ENCODE measurements at places on chromosomes 7 and 10.

DNA sequence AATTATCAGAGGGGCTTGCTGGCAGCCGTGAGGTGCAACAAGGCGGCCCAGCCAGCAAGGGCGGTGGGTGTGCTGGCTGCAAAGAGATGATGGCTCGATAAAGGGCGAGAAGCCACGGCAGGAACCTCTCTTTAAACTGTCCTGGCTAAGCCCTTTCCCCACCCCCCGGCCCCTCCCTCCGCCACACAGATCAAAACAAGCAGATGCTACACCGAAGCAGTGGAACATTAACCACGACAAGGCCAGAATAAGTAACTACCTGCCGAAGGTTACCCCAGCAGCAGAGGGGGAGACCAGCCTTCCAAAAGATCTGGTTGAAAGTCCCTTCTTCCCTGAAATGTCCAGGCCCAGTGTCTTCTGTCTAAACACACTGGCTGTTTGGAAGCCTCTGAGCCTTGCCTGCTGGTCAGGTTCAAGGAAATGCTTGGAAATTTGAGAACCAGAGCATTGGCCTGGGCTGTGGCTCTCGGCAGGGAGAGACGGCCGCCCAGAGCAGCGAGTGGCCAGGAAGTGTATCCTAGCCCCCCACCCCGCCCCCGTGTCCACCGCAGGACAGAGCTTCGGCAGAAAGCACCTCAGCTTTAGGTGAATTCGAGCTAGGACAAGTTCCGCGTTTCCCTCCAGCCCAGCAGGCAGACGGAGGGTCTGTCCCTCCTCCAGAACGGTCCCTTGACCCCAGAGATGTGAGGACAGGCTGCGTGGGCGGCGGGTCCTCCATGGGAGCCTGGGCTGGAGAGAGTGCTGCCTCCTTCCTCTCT lies 2.1 kb downstream of the FAM20C start:
- no peak for DNase-seq

DNA sequence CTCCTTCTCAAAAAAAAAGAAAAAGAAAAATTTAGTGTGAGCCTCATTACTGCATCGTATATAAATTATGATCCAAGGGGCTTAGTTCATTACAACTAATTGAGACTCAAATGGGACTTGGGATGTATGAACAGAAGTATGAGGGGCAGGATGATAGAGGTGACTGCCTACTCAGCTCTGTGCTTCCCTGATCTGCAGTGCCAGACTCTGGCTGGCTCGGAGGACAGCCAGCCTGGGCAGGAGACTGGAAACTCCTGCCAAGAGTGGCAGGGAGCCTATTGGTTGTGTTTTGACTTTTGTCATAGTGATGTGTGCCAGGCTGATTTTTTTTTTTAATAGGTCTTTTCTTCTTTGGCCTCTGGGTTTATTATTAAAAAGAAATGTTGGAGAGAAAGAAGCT lies 73.8 kb upstream of the GTF2IRD1 start:
- DNase-seq = no peak

DNA sequence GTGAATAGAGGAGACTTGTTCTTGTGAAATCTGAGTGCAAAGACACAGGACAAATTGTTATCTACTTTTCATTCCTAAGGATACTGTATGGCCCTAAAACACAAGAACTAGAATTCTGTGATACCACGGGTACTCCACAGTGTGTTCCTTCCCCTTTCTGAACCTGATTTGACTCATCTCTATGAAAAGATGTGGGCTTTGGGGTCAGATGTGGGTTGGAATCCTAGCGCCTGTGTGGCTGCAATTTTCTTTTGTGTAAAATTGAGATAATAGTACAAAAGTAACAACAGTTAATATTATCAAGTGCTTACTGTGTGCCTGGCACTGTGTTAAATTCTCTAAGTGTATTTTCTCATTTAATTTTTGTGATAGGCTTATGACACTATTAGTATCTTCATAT lies 8.1 kb downstream of the SRGN start:
- DNase-seq = no peak

- DNase-seq = no peak
Measured at GRCh38 chr10:10845826-10846503, 171.7 kb upstream of the CELF2 start.

DNA sequence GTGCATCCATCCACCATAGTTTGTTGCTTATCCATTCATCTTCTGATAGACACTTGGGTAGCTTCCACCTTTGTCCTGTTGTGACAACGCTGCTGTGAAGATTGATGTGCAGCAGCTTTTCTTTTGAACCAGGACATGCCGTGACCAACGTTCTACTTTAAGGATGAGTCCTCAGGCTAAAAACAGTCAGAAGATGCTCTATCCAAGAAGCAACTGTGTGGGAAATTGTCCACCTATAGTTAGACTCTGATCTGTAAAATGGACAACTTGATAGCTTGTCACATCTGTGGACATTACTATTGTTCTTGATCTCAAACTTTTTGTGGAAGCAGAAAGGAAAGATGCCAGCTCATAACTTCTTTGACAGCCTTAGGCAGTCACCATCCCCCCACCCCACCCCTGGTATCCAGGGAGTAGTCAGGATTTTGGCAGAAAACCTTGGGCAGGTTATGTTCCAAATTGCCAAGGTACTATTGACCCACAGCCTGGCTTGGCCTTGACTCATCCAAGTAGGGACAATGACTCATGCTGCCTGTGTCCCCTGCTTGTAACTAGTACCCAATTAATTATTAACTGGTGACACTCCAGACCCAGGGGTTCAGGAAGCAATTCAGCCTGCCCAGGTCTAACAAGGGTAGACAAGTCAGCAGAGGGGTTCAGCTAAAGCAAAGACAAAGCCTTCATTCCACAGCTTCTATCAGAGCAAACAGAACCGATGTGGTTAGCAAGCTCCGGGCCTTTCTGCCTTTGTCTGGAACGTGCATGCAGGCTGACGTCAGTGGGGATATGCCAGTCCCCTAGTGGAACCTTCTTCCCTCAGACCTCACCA lies 99.6 kb upstream of the ANLN start:
- no peak for DNase-seq

DNA sequence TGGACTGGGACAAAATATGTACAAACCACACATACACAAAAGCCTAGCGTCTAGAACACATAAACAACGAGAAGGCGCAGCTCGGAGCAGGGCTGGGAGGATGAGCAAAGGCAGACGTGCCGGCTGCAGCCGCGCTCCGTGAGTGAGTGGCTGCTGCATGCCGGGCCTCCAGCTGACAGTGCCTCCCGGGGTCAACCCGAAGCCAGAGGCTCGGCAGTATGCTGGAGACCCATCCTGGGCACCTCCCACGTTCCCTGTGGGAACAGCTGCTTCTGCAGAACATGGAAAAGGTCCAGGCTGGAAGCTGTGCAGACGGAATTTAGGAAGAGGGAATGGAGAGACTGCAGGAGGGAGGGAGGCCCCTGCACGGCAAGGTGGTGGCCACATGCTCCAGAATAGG lies 3.6 kb upstream of the GPR146 start:
- DNase-seq = no peak

- DNase-seq = no peak
Measured at GRCh38 chr10:3325954-3326750, 153.6 kb upstream of the PITRM1 start.

- DNase-seq = no peak
Measured at GRCh38 chr7:96526496-96526895, 183.2 kb downstream of the SEM1 start.

- no peak for DNase-seq
Measured at GRCh38 chr7:137371616-137372015, 28.1 kb upstream of the PTN start.

DNA sequence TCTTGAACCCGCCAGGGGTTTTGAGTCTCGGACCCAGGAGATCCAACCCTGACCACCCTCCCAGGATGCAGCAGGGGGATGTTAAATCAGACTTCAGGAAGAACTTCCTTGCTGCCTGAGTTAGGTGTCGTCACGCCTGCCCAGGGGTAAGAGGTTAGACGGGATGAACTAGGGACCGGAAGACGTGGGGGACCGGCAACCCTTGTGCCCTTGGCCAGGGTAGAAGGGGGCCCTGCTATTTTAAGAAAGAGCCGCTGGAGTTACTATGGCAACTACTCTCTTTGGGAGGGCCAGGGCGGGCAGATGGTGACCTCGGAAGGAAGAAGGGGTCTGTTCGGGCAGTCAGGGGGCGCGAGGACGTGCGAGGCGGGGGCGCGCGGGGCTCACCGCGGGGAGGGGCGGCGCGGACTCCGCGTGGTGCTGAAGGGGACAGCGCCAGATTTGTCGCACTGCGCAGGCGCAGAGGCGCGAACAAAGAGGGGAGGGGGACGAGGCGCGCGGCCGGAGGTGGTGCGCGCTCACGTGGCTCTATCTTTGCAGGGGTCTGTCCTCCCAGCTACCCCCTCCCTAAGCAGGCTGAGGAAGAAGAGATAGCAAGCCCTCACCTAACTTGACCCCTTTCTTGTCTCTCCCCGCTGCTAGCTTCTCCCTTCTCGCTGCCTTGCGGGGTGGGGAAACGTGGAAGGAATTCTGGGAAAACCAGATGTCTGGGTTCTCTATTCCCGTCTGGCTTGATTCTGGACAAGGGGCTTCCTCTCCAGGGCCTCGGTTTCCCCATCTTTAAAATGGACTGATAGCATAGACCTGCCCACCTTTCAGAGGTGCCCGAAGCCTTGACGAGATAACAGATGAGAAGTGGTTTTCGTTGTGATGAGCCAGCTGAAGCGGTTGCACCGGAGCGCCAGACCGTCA lies 940 bp upstream of the PSD start:
- DNase-seq = peak; percentile 76

GRCh38 chr10:85900061-85900460 lies 466.5 kb downstream of the GRID1 start:
- DNase-seq = no peak

- DNase-seq = no peak
Measured at GRCh38 chr10:16717622-16718395, 99.4 kb downstream of the RSU1 start.

DNA sequence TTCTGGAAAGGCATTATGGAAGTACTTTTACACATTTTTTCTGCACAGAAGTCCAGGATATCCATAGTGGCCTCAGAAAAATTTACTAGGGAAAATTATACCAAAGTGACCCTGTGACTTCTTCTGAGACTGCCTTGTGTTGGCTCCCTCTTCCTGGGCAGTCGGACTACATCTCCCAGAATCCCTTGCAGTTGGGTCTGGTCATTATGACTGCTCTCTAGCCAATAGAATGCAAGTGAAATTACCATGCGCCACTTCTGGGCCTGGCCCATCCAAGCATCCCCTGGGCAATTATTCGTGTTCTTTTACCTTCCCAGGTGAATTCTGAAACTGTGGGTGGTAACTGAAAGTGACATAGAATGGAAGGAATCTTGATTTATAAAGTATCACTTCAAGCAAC lies 430.9 kb downstream of the ACTR3B start:
- DNase-seq = peak; percentile 9

GRCh38 chr7:47941136-47941844 lies 7.0 kb downstream of the PKD1L1 start:
- DNase-seq = no peak

- DNase-seq = peak; percentile 23
Measured at GRCh38 chr7:135210888-135211178, 493 bp downstream of the WDR91 start.

DNA sequence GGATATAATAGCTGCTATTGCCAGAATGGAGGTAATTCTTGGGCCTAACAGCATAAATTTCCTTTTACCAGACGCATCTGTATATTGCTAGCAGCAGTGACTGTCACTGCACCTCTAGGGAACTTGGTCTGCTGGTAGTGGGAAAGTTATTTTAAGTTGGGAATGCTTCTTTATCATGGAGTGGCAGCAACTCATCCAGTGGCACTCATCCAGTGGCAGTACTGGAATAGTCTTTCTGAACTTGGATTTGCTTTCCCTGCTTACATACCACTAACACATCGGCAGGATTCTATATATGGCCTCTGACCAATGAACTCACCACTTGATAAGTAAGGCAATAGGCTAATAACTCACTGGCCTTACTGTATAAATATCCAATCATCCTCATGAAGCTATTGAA lies 22.0 kb upstream of the ICA1 start:
- DNase-seq = no peak

DNA sequence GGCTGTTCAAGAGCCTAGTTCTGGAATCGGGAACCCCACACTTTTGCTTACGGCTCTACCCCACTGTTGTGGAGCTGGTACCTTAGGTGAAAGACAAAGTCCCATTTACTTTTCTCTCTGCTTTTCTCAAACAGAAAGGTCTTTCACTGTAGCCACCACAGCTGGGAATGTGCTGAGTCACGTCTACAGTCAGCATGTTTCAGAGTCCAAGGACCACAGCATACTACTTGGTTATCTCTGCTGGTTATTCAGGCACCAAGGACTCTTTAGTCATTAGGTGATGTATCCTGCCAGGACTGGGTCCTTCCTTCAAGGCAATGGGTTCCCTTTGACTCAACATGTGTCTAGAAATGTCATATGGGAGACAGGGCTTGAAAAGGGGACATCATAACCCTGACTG lies 266.8 kb upstream of the STEAP1 start:
- DNase-seq = no peak

DNA sequence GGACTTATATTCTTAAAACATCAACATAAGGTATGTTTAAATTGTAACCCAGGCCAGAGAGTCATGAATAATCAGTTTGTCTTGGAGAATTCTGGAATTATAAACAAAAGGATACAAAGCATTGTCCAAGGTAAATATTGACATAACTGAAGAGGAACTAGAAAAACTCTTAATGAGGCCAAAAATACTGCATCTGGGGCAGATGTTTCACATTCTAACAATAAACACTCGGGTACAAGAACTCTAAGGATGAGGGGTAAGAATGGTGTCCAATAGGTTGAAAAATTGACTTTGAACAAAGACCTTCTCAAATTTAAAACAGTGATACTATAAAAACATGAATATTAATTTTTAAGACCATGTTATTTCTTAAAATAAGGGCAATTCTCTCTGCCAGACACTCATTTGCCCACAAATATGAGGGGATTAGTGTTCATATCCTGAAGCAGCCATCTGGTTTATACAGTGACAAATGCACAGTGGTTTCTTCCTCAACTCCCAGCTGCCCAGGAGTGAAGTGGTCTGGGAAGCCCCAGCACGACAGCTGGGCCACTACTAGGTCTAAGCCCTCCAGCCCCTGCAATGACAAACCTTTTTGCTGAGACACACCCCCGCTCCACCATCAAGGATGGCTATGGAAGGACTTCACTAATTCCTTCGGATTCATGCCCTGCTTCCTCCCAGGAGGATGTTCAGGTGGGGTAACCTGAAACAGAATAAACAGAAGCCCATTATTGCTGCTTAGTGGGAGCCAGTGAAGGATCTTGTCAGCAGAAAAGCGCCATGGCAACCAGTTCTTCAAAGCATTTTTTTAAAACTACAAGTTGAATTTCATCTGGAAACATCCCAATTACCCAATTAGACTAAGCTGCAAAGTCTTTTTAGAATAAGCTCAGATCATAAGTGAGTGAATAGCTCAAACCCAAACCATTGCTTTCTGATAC lies 107.5 kb upstream of the ARID5B start:
- no peak for DNase-seq
